ENCODE measurements at places on chromosomes 12 and 14. TPM values are rescaled to one million over a fixed set of nuclear protein-coding genes. Genes with fewer than 3 reads are reported as not detected.
A peak's percentile ranks its signal among the peaks of the same experiment; 100 is the strongest.

DNA sequence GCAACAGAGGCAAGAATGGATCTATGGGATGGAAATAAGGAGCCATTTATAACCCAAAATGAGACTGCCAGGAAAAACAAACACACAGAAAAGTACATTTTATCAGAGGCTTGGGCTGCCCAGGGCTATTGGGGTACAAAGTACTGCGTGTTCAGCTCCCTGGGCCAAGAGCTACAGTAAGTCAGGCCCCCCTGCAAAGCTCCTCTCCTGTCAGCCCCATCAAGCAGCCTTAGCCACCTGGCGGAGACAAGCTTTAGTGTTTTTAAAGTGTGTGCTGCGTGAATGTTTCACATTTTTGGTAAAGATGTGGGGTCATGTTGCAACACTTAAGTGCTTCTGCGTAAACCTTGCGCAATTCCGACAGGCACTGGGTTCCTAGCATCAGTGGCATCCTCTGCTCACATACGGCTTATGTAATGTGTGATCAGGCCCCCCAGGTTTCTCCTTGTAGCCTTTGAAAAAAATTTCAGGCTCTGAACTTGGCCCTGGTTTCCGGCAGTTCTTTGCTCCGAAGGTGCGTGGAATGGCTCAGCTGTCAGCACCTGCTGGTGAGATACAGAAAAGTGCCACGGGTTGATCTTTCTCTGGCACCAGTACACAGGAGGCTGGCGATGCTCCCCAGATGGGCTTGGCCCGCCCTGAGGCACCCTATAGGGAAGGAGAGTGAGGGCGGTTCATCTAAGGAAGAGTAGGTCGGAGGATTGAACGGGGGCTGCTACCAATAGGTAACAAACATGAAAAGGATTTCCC is 198.7 kb upstream of the EEA1 start:
- H3K4me1 ChIP-seq = no peaks in the 10 kb centered on the region
- H3K27me3 ChIP-seq = no peaks in the 10 kb centered on the region
- H3K36me3 ChIP-seq = no peaks in the 10 kb centered on the region
- H3K27ac ChIP-seq = no peak overlapping the region

DNA sequence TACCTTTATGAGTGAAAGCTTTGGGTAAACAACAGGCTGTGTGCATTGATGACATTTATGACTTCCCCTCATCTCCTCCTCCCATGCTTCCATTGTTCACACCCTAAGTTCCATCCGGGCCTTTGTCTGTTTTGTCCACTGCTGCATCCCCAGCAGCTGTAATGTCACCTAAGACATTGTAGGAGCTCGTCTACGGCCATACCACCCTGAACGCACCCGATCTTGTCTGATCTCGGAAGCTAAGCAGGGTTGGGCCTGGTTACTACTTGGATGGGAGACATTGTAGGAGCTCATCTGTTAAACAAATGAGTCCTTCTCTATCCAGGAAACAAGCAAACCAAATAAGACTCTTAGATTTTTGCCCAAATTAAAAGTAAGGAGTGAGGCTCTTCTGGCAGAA is 40.4 kb upstream of the SYCP3 start:
- no peaks in the 10 kb centered on the region for H3K27me3 ChIP-seq
- peaks cover 22% of the 10 kb centered on the region for H3K4me1 ChIP-seq
- H3K36me3 ChIP-seq = peaks cover 4% of the 10 kb centered on the region
- DNase-seq = no peak
- no peak overlapping the region for H3K4me3 ChIP-seq
- no peak overlapping the region for H3K27ac ChIP-seq

The RABGGTA gene
- 39.5 TPM for total RNA-seq

DNA sequence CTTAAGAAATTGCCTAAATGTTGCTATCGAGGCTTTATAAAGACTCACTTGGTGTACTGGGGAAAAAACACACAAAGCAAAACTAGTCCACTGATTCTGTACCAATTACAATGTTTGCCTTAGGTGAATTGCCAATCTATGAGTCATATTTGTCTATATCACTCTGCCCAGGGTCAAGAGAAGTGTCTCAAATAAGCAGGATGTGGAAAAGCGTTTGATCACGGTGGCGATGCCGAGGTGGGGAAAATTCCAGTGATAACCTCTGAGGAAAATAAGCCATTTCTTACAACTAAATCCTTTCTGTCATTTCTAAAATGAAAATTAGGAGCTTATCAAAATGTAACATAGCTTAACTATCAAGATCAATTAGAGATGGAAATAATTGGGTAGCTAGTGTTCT is 148.6 kb upstream of the DIO3 start:
- no peak overlapping the region for H3K4me3 ChIP-seq
- H3K36me3 ChIP-seq = no peaks in the 10 kb centered on the region
- DNase-seq = no peak
- peaks cover 34% of the 10 kb centered on the region for H3K27me3 ChIP-seq

DNA sequence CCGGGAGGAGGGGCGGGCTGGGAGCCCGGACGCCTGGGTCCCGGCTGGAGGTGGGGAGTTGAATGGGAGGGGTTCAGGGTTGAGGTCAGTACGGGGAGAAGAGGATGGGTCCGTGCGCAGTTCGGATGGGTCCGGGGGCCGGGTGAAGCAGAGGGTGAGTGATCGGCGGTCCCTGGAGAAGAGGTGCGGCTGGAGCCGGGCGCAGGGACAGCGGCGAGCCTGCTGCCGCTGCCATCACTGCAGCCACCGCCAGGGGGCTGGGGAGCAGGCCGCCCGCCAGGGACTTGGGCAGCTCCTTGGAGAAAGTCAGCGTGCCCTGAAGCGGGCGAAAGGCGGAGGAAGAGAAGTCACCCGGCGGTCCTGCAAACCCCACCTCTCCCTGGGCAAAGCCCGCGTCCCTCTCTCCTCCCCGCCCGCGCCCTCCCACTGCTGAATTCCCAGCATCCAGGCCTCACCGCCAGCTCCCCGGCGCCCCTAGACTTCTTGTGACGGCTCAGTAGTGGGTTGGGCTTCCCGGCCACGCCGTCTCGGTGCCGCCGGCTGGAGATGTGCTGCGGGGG is 6.0 kb upstream of the GPR84 start:
- H3K4me1 ChIP-seq = peaks cover 27% of the 10 kb centered on the region
- DNase-seq = peak; percentile 30
- H3K4me3 ChIP-seq = peak overlapping the region; percentile 36
- H3K27me3 ChIP-seq = peaks cover 3% of the 10 kb centered on the region
- no peak overlapping the region for H3K27ac ChIP-seq

The GDF3 gene
- total RNA-seq = not detected

The RASAL1 gene
- total RNA-seq = 4.9 TPM

DNA sequence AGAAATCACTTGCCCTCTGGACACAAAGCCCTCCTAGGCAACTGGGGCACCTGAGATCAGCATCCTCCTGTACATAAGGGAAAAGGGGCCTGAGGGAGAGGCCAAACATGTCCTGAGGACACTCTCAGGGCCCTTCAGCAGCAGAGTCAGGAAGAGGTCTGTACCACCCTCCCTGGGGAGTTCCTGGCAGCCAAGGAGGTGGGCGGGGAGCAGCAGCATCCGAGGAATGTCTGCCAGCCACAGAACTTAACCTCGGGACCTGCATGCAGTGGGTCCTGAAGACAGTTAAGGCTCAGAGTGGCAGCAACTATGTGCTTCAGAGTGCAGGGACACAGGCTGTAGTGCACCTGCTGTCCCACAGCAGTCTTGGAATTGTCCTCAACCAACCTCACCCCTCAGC is 62.1 kb downstream of the SPTB start:
- H3K4me3 ChIP-seq = no peak overlapping the region
- peaks cover 3% of the 10 kb centered on the region for H3K27me3 ChIP-seq
- H3K27ac ChIP-seq = no peak overlapping the region
- no peak for DNase-seq
- H3K4me1 ChIP-seq = peaks cover under 1% of the 10 kb centered on the region

- H3K27me3 ChIP-seq = no peaks in the 10 kb centered on the region
- peak; percentile 31 for DNase-seq
- H3K4me1 ChIP-seq = peaks cover 60% of the 10 kb centered on the region
- H3K27ac ChIP-seq = peak overlapping the region; percentile 89
Observed at GRCh38 chr14:97976861-97977260, 1179.7 kb downstream of the VRK1 start.

The KRT6A gene
- not detected for total RNA-seq

The SIX1 gene
- not detected for total RNA-seq

GRCh38 chr14:53109105-53110041 is 43.8 kb downstream of the DDHD1 start:
- H3K27ac ChIP-seq = no peak overlapping the region
- H3K4me3 ChIP-seq = no peak overlapping the region
- peaks cover 6% of the 10 kb centered on the region for H3K36me3 ChIP-seq
- no peaks in the 10 kb centered on the region for H3K27me3 ChIP-seq

The MDGA2 gene
- not detected for total RNA-seq

Measured in activated CD4-positive, alpha-beta memory T cell treated with anti-CD3 and anti-CD28 coated beads for 36 hours (primary cell).